ENCODE measurements at places on chromosomes 3 and 15. TPM values are rescaled to one million over a fixed set of nuclear protein-coding genes. Genes with fewer than 3 reads are reported as not detected.

The ADAMTS9 gene
- total RNA-seq = 4.5 TPM

The PARP15 gene
- 1.1 TPM for total RNA-seq

The PPP2R3A gene
- 26.8 TPM for total RNA-seq

The CCDC54 gene
- not detected for total RNA-seq

The CCR8 gene
- not detected for total RNA-seq

The A4GNT gene
- not detected for total RNA-seq

The GOLGA6L7 gene
- total RNA-seq = not detected

The STXBP5L gene
- not detected for total RNA-seq

The SNTN gene
- total RNA-seq = not detected

The RHOV gene
- total RNA-seq = not detected

The RAD51 gene
- total RNA-seq = 9.4 TPM

The LYZL4 gene
- not detected for total RNA-seq

The RGMA gene
- 2.5 TPM for total RNA-seq

The HESX1 gene
- 0.34 TPM for total RNA-seq

The ACAN gene
- under 0.01 TPM for total RNA-seq

The PLA2G4D gene
- not detected for total RNA-seq

The GP5 gene
- total RNA-seq = under 0.01 TPM

The ASB14 gene
- not detected for total RNA-seq

The C3orf22 gene
- not detected for total RNA-seq

The CCNB2 gene
- 19.6 TPM for total RNA-seq

The ZNF717 gene
- 20.4 TPM for total RNA-seq

The SCN11A gene
- total RNA-seq = not detected

The AGBL1 gene
- total RNA-seq = 0.73 TPM

The MAPKAPK3 gene
- total RNA-seq = 55.6 TPM

The IGSF11 gene
- total RNA-seq = 133 TPM

The TGFBR2 gene
- total RNA-seq = 60.0 TPM

The GLCE gene
- total RNA-seq = 29.4 TPM

The TMC3 gene
- total RNA-seq = not detected

The MFSD1 gene
- total RNA-seq = 84.7 TPM

The ZNF80 gene
- total RNA-seq = not detected

The GABRB3 gene
- 1.0 TPM for total RNA-seq

The NEK11 gene
- 5.8 TPM for total RNA-seq

The IL16 gene
- 15.5 TPM for total RNA-seq

The SLC22A13 gene
- 1.1 TPM for total RNA-seq

The SCG5 gene
- total RNA-seq = 2.3 TPM

The IFT122 gene
- 21.8 TPM for total RNA-seq

The TBC1D2B gene
- total RNA-seq = 41.1 TPM

The EFL1 gene
- total RNA-seq = 22.2 TPM

The TMCO5A gene
- not detected for total RNA-seq

The HTR3E gene
- not detected for total RNA-seq

The UROC1 gene
- not detected for total RNA-seq

The SENP7 gene
- 8.3 TPM for total RNA-seq

The ONECUT1 gene
- total RNA-seq = 12.7 TPM

The VWA5B2 gene
- total RNA-seq = not detected

The EPB42 gene
- not detected for total RNA-seq

The FOXP1 gene
- total RNA-seq = 5.3 TPM

The VEPH1 gene
- 274 TPM for total RNA-seq

The WNT7A gene
- total RNA-seq = not detected

The SOX2 gene
- 5.2 TPM for total RNA-seq

Data from melanocyte of skin (primary cell).